ENCODE measurements at places on chromosomes 16 and 17.

GRCh38 chr17:64739316-64740058 is 77.4 kb upstream of the SMURF2 start:
- DNase-seq: peak; percentile 60

DNA sequence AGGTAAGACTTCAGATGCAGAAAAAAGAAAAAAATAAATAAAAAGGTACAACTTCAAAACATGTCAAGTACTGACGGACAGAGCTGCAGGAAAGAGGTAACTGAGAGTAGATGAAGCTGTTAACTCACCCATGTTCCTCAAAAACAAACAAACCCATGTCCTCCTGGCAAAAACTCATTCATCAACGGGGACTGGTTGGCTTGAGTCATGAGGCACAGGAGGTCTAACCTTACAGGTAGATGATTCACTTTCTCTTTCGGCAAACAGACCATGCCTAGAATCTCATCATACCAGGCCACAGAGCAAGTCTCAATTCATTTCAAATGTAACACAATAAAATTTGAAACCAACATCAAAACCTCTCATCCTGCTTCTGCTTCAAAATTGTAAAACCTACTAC is 12.3 kb upstream of the FASN start:
- DNase-seq: no peak

DNA sequence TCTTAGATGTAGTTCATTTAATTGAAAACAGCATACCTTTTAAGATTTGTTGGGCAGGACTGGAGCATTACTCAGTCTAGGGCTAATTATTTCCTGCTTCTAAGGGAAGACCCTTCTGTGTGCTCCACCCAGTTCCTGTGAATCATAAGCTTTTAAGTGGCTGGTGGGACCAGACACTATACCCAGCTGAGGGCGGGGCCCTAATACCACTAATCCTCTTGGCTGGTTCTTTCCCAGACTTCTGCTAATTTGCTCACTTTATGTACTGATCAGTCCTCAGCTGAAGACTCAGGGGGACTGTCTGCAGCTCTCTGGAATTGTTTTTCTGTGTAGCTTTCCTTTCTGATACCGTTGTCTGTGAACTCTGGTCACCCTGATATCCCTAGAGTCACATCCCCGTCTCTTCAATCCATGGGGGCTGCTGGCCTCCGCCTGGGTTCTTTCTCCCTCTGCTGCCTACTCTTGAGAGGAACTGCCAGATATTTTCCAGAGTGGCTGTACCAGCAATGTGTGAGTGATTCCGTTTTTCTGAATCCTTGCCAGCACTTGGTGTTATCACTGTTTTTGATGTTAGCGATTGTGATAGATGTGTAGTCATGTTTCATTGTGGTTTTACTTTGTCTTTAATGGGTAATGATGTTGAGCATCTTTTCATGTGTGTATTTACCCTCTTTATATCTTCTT is 35.1 kb downstream of the MFSD11 start:
- peak; percentile 94 for DNase-seq

DNA sequence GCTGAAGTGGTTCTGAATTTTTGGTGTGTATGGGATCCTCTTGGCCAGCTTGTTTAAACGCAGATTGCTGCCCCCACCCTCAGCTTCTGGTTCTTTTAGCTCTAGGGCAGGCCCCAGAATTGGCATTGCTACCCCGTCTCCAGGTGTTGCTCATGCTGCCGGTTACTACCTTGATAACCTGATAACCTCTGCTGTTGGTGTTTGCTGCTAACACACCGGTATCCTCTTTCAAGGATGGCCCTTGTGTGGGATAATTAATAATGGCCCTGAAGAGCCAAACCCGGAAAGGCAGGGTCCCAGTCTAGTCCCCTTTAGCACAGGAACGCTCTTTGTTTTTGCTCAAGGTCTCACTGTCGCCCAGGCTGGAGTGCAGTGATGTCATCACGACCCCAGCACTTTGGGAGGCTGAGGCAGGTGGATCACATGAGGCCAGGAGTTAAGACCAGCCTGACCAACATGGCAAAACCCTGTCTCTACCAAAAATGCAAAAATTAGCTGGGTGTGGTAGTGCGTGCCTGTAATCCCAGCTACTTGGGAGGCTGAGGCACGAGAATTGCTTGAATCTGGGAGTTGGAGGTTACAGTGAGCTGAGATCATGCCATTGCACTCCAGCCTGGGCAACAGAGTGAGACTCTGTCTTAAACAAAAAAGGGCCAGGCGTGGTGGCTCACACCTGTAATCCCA is 1.3 kb upstream of the ST3GAL2 start:
- no peak for DNase-seq

- no peak for DNase-seq
Measured at GRCh38 chr17:71615820-71616219, 505.0 kb upstream of the SOX9 start.

DNA sequence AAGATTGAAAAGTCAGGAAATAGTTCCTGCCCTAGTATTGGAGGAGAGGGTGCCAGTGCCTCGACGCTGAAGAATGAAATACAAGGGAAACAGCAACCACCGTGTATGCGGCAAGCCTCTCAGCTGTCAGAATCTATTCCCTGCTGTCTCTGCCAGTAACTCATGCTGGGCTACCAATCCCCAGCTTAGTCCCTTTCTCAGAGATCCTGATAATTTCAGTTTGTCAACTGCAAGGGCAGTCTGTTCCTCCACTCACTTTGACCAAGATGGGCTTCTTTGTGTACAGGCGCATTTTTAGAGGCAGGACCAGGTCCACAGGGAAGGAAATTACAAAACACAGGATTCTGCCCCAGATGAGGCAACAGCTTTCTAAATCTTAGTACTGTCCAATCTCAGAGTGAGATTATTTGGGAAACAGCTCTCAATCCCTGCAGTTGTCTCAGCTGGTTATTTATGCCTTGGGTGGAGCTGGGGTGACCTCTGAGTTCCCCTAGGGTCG is 1.3 kb downstream of the NQO1 start:
- peak; percentile 10 for DNase-seq

DNA sequence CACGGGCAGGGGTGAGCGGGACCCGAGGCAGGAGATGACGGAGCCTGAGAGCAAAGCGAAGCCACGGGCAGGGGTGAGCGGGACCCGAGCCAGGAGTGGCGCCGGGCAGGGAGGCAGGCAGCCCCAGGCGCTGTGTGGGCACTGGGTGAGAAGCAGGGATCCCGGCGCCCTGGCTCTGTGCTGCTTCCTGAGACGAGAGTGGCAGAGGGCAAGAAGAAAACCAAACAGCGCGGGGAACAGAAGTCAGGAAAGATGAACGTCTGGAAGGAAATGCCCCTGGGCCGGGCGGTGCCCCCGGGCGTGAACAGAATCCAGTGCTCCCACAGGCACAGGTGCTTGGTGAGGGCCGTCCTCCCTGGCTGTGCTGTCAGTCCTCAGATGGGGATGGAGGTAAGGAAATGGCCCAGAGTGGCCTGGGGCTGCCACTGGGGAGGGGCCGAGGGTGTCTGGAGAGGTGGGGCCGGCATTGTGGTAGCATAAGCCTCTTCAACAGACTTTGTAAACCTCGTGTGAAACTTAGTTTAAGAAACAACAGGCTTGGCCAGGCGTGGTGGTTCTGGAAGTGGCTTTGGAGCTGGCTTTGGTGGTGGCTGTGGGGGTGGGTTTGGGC is 9.8 kb downstream of the ASPSCR1 start:
- DNase-seq: no peak

- no peak for DNase-seq
Measured at GRCh38 chr16:57229079-57229478, 16.0 kb upstream of the ARL2BP start.

DNA sequence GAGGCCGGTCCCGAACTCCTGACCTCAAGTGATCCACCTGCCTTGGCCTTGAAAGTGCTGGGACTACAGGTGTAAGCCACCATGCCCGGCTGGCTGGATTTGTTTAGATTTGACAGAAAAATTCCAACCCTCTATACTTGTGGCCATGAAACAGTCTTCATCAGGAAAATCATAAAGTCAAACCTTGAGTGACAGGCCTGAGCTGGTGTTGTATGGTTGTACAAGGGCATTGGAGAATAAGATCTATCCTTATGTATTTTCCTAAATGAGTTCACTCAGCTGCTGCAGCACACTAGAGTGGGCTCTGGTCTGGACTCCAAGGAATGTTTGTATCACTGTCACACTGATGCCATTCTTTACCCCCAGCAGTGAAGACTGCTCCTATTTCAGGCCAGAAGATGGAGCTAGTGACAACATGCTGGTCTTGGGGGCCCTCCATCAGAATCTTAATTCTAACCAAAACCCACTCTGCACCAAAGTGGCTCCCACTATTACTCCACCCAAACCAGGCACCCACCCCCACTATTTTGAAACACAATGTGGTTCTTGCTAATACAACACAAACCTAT is 27.4 kb downstream of the SNX11 start:
- peak; percentile 10 for DNase-seq

- DNase-seq: peak; percentile 98
Measured at GRCh38 chr17:48593840-48594537, 410 bp upstream of the HOXB5 start.

GRCh38 chr17:49676276-49676868 is 1.5 kb downstream of the SPOP start:
- DNase-seq: no peak

- DNase-seq: no peak
Measured at GRCh38 chr16:4364196-4365013, 7.2 kb upstream of the VASN start.

- DNase-seq: no peak
Measured at GRCh38 chr16:82963653-82964052, 336.9 kb downstream of the CDH13 start.

DNA sequence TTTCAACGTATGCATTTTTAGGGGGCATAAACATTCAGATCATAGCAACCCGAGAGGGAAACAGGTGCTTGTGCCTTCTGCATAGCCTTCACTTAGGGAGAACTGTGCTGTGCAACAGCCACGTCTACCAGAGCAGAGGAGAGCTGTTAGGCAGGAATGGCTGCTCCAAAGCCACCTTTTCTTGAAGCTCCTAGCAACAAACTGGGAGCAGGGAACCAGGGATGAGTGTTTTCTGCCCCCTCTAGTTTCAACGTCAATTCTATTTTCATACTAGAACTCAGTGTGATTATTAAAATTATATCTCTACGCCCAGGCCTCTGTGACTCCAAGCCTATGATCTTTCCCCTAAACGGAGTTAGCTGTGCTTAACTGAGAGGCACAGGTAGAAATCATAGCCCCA is 290.0 kb downstream of the HAPSTR1 start:
- no peak for DNase-seq

DNA sequence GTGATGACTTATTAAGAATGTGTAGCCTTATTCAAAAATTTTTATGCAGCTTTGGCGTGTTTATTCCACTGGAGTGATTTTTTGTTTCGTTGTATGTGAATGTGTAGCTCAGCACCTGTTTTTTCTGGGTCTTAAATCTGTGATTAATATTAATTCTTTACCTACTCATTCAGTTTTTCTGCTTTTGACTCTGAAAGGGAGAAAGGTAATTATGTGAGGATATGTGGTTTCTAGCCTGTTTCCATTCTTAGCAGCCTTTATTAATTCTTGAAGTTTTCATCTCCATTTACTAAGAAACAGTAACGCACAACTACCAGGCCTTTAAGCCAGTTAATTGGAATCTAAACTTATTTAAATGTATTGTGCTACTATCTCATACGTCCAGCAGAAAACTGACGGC is 7.0 kb downstream of the HEATR3 start:
- DNase-seq: no peak

DNA sequence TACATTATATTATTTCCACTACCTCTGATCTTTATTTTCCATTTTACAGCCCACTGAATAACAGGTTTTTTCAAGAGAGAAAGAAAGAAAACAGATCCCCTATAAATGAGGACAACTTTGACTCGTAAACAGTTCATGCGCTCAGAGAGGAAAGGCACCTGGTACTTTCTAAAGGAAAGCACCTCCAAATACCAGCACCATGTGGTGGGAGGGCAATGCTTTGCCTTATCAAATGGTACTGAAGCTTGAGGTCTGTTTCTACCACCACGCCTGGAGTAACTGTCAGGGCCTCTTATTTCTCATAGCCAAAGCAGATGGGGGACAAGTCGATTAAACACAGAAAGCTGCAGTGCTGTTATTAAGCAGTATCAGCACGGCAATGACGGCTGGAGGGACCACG is 510.3 kb upstream of the ZFHX3 start:
- no peak for DNase-seq

DNA sequence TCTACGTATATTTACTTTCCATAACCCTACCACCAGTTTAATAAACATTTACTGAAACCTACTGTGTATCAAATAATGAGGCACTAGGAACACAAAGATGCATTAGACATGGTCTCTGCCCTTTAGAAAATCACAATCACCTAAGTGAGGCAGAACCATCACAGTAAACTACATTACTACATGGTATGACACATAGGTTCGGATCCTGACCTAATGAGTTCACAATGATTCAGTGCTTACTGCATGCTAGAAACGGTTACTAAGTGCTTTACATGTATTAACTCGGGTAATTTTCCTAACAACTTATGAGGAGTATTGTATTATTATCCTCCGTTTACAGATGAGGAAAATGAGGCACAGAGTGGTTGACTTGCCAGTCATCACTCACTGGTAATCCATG is 5.2 kb upstream of the SYNRG start:
- peak; percentile 68 for DNase-seq

- peak; percentile 10 for DNase-seq
Measured at GRCh38 chr16:78789561-78789960, 690.1 kb downstream of the WWOX start.
